ENCODE measurements at places on chromosomes 5 and 9.

- no peak for DNase-seq
These were observed 20.9 kb downstream of the NDUFA8 start for GRCh38 chr9:122138560-122139268.

- DNase-seq = no peak
These were observed 621 bp downstream of the AK6 start for GRCh38 chr5:69368458-69369339.

DNA sequence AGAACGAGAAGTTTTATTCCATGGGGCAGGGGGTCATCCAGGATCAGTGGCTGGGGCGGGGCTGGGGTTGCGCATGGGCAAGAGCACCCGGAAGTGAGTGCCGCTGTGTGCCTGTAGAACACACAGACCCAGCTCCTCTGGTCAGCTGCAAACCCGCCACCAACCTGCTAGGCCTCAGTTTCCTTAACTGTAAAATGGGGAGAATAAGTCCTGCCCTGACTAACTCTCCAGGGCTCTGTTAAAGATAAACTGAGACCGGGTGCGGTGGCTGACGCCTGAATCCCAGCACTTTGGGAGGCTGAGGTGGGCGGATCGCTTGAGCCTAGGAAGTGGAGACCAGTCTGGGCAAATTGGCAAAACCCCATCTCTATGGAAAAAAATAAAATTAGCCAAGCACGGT, 152.2 kb downstream of the GABBR2 start:
- no peak for DNase-seq

- peak; percentile 86 for DNase-seq
These were observed 27.6 kb downstream of the AQP7 start for GRCh38 chr9:33374634-33375237.

DNA sequence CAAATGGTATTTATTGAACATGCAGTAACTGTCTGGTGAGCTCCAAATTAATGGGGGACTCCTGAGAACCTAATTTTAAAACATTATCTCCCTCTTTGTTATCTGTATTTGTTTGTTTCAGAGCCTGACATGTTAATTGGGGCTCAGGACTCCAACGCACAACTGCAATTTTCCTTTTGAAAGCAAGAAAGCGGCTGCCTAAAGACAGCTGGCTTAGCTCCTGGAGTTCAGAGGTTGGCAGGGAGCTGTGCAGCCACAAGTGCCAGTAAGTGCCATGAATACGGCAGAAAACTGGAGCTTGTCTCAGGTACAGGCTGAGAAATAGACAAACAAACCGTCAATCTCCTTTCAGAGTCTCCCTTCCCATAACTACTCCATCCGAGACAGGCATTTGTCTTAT, 80.9 kb downstream of the PPP2R2B start:
- DNase-seq = no peak

DNA sequence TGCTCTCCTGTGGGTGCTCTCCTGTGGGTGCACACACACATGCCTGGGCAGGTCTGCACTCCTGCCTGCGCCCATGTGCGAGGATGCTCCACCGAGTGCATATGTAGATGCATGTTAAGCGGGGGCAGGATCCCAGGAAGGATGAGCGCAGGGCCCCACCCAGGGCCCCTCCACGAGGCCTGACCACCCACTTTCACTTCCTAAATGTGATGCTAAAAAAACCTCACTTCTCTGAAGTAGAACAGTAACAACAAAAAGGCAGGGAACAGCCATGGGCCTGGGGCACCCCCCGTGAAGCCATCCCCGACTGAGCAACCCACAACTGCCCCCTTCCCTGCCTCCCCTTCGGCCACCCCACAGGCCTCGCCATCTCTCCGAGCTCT, 48.2 kb upstream of the SARDH start:
- DNase-seq = no peak

DNA sequence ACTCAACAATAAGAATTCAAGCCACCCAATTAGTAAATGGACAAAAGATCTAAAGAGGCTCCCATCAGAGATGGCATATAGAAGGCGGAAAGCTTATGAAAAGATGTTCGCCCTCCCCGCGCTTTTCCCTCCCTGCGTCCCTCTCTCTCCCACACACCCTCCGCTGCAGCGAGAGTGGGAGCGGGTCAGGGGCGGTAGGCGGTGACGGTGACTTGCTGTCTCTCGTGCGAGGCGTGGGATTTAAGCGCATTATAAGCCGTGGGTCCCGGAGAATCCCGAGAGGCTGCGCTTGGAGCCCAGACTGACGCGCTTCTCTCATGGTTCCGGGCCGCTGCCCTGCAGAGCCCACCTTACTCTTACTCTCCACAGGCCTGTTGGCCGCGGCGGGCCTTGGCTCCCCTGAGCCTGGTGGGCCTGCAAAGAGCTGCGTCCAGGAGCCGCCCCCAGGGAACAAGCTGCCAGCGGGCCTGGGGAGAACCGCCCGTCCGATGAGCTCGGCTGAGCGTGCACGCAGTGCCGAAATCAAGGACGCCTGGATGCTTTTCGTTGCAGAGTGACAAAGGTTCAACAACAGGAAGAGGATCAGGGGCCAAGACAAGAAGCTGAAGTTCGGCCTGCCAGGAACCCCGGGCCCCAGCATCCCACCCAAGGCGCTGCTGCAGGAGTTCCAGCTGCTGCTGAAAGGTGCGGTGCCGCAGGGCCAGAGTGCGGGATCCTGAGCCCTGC, 42.6 kb upstream of the BICD2 start:
- DNase-seq = peak; percentile 11

DNA sequence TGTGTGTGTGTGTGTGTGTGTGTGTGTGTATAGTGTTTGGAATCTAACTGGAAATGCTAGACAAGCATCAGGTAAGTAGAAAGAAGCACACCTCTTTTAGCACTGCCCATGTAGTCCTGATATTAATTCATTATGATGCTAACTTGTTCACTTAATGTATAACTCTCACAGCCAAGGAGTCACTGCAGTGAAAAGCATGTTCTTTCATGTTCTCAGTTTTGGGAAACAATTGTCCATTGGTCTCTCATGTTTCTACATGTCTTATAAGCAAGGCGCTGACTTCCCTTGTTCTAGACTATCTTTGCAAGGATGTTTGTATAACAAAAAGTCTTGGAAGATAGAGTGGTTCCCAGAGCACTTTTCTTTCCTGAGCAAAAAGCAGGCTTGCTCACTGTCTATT, 148.8 kb upstream of the TNPO1 start:
- no peak for DNase-seq

DNA sequence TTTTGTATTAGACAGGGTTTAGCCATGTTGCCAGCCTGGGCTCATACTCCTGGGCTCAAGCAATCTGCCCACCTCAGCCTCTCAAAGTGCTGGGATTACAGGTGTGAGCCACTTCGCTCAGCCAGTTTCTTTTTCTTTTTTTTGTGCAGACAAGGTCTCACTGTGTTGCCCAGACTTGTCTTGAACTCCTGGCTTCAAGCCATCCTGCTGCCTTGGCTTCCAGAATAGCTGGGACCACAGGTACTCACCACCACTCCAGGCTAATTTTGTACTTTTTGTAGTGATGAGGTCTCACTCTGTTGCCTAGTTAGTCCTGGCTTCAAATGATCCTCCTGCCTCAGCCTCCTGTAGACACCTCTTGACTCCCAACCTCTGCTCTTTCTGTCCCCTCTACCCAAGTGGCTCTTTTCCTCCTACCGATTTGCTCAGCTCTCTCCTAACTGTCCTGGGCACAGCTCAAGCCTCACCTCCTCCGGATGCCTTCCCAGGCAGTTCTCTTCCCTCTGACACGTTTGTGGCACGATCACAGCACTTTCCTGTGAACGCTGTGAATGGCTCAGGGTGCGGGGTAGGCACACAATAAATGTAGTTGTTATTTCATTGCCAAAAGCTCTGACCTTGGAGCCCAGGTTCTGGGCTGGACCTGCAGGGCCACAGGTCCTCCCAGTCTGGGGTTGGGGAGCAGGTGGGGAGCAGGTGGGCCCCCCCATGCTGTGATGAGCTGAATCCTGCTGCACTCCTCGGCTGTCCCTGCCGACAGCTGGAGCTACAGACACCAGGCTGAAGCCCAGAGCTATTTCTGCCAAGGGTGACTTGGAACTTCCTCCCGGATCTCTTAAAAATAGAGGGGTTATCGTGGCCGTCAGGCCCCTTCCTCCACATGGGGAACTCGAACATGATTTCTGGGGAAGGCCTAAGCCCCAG, 23.9 kb downstream of the GFI1B start:
- peak; percentile 40 for DNase-seq

DNA sequence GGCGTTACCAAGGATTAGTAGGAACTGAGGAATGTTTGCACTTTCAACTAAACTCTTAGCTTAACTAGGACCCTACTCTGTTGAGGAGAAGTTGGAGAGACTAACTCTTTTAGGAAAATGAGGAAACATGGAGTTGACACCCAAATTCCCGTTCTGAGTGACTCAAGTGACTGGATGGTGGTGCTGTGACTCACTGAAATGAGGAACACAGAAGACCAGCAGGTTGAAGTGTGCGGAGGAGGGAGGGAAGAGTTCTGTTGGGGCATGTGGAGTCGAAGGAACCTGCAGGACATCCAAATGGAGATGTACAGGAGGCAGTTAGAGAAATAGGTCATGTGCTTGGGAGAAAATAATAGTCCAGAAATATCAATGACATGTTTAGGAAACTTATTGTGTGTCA, 8.2 kb downstream of the HEXB start:
- DNase-seq = no peak

- DNase-seq = peak; percentile 83
These were observed 1.2 kb downstream of the UHRF2 start for GRCh38 chr9:6414247-6414641.

- peak; percentile 88 for DNase-seq
These were observed 30.4 kb upstream of the NOTCH1 start for GRCh38 chr9:136576269-136576626.

- DNase-seq = no peak
These were observed 43.4 kb downstream of the ERBIN start for GRCh38 chr5:65969539-65970393.

- no peak for DNase-seq
These were observed 8.1 kb upstream of the SLC38A9 start for GRCh38 chr5:55720188-55720703.

DNA sequence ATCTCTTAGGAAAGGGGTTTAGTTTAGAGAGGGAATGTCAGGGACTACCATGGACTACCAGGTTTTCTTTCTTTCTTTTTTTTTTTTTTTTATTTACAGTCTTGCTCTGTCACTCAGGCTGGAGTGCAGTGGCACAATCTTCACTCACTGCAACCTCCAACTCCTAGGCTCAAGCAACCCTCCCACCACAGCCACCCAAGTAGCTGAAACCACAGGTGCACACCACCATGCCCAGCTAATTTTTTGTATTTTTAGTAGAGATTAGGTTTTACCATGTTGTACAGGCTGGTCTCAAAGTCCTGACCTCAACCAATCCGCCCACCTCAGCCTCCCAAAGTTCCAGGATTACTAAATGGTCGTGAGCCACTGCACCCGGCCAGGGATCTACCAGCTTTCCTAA, 572.7 kb downstream of the CAAP1 start:
- DNase-seq = no peak

GRCh38 chr5:91416491-91416890, 33.4 kb upstream of the ARRDC3 start:
- no peak for DNase-seq

Data from astrocyte of the hippocampus (primary cell).